ENCODE measurements at places on chromosomes 16 and 17.

DNA sequence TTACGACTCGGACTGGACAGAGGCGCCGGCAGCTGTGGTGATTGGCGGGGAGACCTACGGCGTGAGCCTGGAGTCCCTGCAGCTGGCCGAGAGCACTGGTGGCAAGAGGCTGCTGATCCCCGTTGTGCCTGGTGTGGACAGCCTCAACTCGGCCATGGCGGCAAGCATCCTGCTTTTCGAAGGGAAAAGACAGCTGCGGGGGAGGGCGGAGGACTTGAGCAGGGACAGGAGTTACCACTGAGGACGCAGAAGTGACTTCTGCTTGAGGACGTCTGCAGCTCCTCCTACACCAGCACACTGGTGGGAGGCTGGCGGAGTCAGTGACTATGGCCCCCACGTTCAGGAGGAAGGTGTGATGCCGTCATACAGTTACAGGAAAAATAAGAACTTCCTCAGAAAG is 9.7 kb downstream of the MRM3 start:
- DNase-seq: no peak

- no peak for DNase-seq
These were observed 7.3 kb upstream of the SERPINF1 start for GRCh38 chr17:1754430-1755112.

DNA sequence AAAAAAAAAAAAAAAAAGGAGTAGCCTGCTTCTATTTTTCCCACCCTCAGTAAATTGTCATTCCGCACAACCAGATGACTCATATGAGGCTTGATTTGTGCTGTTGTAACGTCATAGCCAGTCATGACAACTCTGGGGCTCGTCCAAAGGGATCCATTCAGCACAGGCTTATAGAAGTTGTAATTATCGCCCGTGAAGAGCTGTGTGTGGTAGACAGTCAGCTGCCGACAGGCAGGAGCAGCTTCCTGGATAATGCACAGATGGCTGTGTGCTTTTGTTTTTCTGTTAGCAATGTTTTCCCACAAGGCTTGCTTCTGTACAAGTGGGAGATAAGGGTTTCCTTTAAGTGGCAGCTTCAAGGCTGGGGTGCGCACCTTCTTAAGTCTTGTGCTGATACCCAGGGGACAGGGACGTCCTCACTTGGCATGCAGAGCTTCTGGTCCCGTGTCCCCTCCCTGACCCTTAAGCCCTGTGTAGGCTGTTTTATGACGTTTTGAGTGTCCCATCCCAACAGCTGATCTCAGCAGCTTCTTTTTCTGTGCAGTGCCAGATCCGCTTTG is 26.0 kb downstream of the SNX29 start:
- DNase-seq: no peak

DNA sequence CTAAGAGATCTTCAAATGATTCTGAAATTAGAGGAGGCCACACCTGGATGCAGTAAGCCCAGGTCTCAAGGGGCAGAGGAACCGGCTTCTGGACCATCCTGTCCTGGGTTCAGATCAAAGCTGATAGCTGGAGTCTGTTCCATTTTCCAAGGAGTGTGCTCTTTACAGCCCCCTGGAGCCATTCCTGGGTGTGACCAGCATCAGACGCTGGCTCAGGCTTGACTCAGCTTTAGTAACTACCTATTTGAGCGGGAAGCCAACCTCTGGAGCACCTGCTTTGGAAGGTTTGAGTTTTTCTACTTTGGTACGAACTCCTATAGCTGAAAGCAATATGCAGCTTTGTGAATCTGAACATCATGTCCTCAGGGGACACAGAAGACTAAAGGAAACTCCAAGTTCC is 12.9 kb upstream of the BBS2 start:
- DNase-seq: no peak

DNA sequence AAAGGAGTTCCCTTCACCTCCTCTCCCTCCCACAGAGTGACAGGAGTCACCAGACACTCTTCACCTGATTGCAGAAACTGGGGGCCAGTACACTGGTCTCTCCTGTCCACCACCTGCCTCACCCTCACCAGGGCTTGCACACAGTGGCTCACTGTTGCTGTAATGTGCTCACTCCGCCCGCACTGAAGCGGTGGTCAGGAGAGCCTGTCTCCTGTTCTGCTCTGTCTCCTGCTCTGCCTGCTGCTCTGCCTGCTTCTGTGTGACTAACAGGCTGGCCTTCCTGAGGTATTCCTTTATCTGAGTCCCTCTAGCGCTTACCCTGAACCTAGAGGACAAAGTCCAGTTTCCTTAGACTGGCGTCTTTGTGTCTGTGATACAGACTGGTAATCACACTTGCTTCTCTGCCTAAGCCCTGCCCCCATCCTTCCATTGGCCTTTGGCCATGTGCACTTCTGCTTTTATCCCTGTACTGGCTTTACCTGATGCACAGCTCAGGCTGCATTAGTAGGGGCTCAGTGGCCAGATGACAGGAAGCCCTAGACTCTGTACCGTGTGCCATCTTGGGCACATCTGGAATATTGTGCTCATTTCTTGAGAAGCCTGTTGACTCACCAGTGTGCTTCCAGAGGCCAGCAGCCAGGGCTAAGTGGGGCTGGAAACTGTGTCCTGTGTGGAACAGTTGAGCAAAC is 13.3 kb downstream of the PROCA1 start:
- DNase-seq: peak; percentile 98

DNA sequence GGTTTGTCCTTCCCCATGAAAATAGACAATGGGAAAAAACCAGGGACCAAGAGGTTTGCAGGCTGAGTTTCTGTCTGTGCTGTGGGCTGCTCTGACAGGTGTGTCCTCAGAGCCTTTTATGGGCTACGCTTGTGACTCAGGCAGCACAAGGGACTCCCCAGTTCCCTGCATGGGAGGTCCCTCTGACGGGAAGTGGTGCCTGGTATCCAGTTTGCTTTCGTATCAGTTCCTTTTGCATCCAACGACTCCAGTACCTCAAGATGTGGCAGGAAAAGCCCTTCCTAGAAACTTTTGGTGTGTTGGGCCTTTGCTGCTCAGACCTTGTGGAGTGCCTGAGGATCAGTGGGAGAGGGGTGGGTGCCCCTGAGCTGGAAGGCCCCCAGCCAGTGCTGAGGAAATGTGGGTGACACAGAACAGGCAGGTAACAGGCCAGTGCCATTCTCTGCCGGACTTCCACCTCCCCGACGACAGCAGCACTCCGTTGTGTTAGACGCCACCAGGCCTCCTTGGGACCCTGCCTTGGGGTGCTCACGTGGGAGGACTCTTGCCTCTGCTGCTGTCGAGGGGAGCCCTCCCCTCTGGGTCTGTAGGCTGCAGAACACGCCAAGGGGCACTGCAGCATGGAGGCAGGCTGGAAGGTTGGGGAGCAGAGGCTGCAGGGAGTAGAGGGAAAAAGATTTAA is 38.4 kb upstream of the IRF8 start:
- DNase-seq: no peak

DNA sequence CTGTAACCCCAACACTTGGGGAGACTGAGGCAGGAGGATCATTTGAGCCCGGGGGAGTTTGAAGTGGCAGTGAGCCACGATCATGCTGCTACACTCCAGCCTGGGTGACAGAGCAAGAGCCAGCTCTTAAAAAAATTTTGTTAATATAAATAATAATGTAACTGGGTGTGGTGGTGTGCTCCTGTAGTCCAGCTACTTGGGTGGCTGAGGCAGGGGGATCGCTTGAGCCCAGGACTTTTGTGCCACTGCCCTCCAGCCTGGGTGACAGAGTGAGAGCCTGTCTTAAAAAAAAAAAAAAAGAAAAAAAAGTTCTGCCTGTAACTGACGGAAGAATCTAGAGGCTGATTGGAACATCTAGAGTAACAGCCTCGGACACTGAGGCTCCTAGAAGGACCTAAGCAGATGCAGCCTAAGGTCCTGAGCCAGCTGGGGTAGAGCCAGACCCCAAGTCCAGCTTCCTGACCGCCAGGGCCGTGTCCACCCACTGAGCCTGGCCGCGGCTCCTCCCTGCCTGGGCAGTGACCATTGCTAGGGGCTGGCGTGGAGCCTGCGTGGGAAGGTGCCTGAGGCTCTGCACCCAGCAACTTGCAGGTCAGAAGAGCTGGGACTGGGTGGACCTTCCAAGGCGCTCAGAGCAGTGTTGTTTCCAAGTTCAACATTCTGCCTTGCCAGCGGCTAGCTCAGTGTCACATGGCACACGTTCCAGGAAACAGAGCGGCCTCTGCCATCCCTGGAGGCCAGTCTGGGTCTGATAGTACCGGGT is 209.4 kb upstream of the CIBAR2 start:
- DNase-seq: no peak

DNA sequence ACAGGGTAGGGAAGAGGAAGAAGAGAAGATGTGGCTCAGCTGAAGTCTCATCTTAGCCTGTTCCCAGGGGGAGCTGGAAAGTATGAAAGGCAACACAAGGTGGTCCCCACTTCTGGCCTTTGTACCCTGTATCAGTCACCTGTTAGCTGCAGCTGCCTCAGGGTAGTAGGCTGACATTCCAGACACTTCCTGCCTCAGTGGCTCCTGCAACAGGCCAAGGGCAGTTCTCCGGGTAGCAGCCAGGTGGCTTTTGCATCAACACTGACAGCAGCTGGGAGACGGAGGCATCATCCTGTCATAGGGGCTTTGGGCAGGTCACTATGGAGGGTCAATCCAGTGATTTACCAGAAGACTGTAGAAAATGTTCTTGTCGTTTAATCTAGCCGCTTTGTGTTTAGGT is 124.0 kb downstream of the RGS9 start:
- no peak for DNase-seq

GRCh38 chr16:16028311-16028999 is 79.0 kb downstream of the ABCC1 start:
- no peak for DNase-seq

- DNase-seq: no peak
These were observed 7.6 kb downstream of the CCDC102A start for GRCh38 chr16:57528499-57529390.

- no peak for DNase-seq
These were observed 3.9 kb downstream of the SMIM5 start for GRCh38 chr17:75637143-75637538.

GRCh38 chr16:13439766-13440165 is 480.2 kb upstream of the ERCC4 start:
- no peak for DNase-seq

DNA sequence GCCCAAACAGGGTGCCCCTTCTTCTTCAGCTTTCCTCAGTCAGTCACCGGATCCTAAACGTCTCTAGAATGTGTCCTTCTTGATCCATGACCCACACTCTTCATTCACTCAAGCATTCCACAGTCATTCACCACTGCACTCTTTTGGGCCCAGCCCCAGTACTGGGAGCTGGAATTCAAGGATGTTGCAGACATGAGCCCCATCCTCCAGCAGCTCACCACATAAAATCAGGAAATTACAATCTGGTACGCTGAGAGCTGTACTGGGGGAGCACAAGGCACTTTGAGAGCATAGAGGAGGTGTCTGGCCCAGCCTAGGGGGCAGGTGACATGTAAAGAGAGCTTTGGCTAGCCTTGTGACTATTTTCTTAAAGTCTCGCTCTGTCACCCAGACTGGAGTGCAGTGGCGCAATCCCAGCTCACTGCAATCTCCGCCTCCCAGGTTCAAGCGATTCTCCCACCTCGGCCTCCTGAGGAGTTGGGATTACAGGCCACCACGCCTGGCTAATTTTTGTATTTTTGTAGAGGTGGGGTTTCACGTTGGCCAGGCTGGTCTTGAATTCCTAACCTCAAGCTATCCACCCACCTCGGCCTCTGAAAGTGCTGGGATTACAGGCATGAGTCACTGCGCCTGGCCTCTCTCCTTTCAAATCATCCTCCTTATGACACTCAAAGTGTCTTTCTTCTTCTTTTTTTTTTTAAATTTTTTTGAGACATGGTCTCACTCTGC is 18.7 kb downstream of the CES4A start:
- no peak for DNase-seq

DNA sequence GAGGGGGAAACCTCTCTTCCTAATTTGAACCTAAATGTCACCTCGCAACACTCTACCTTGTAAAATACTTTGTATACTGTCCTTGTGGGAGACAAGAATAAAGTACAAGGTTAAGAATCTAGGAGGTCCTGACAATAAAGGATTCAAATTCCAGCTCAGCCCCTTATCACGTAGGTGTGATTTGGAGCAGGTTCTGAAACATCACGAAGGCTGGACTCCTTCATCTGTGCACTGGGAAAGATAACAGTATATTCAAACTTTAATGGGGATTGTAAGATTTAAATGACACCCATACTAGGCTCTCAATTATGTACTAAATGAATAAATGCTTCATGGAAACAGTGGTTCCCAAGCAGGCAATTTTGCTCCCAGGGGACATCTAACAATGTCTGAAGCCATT is 2.1 kb downstream of the TXNDC11 start:
- DNase-seq: no peak

DNA sequence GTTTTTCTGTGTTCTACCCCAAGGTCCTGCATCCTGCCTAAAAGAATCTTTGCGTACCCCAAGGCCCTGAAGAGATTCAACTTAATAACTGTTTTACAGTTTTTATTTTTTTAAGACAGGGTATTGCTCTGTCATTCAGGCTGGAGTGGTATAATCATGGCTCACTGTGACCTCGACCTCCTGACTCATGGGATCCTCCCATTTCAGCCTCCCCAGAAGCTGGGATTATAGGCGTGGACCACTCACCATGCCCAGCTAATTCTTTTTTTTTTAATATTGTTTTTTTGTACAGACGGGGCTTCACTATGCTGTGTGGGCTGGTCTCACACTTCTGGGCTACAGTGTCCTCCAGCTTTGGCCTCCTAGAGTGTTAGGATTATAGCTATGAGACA is 9.3 kb upstream of the FAAP100 start:
- no peak for DNase-seq

- no peak for DNase-seq
These were observed 51.7 kb upstream of the SEC14L1 start for GRCh38 chr17:77089124-77089490.

GRCh38 chr17:69539781-69540319 is 125.4 kb downstream of the MAP2K6 start:
- DNase-seq: no peak
